NCI-H1694 treated with DMSO at 0.1 percent for 48 hours (cell line): ENCODE measurements at places on chromosomes 7 and 10.

GRCh38 chr7:75772081-75773077 lies at the start of gene CCL26:
TSS of gene CCL26 (minus strand) at chr7:75772211. CDS start at chr7:75772176, 35 bp downstream.
- peak; percentile 14 for DNase-seq

- no peak for DNase-seq
Observed at GRCh38 chr7:42495256-42495655, 258.2 kb upstream of the GLI3 start.

DNA sequence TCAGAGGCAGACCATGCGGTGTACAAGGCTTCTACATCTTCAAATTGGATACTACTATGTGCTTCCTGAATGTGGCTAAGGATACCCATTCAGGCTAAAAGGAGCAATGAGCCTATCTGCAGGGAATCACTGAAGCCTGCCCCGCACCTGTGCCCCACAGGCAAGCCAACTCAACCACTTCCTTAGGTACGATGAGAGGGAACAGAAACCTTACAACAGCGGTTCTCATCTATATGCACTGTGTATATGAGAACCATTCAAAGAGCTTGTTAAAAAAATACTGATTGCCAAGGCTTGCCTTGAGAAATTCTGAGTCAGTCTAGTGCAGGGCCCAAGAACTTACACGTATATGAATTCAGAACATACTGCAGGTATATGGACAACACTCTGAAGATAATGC lies 679.6 kb downstream of the PARD3 start:
- no peak for DNase-seq

DNA sequence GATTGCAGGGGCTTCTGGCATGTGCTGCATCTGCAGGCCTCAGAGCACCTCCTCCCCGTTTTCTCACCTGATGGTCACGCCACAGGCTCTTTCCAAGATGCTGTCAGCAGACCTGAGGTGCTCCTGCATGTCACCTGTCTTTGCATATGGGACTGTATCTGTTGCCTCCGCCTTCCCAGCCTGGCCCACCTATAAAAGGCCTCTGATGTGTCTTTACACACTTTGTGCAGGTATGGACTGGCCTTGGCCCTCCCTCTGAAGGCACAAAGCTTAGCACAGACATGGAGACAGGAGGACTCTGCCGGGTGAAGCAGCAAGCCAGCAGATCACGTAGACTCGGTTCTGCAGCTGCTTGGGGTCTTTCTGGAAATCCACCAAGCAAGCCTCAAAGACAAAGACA lies 220.9 kb upstream of the PPP2R2D start:
- no peak for DNase-seq

DNA sequence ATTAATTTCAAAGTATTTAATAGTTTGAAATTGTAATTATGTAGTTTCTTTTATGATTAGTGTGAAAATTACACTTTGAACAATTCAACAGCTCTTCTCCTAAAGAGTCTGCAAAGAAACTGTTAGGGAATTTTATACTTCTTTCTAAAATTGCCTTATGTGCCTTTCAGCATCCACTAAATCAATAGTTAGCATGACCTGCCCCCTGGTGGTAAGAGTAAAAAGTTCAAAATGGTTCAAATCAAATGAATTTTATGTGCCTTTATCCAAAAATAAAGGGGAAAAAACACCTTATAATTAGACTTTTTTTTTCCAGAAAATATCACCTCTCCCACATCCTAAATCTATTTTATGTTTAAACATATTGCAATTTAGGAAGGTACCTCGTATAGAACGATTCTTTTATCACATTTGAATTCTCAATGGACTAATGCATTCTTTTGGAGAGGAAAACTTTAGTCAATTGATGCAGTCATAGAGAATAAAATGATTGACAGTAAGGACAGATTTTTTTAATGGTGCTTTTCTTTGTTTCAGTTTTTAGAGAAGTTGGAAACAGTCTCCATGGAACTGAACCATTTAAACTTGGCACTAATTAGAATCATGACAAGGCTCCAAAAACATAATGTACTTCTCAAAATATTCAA lies 163.7 kb downstream of the SEMA3D start:
- peak; percentile 44 for DNase-seq

- DNase-seq = no peak
Observed at GRCh38 chr10:59713196-59713821, 3.7 kb upstream of the SLC16A9 start.

GRCh38 chr10:23780331-23780730 lies 341.5 kb downstream of the OTUD1 start:
- DNase-seq = no peak

GRCh38 chr10:72709041-72709440 lies 17.1 kb downstream of the MCU start:
- no peak for DNase-seq

- no peak for DNase-seq
Observed at GRCh38 chr7:20141002-20141345, 76.2 kb downstream of the MACC1 start.

GRCh38 chr7:155743177-155743576 lies 69.1 kb downstream of the SHH start:
- no peak for DNase-seq

GRCh38 chr7:148380596-148381419 lies 209.8 kb upstream of the C7orf33 start:
- no peak for DNase-seq

- DNase-seq = no peak
Observed at GRCh38 chr7:81484261-81484660, 285.6 kb downstream of the HGF start.

DNA sequence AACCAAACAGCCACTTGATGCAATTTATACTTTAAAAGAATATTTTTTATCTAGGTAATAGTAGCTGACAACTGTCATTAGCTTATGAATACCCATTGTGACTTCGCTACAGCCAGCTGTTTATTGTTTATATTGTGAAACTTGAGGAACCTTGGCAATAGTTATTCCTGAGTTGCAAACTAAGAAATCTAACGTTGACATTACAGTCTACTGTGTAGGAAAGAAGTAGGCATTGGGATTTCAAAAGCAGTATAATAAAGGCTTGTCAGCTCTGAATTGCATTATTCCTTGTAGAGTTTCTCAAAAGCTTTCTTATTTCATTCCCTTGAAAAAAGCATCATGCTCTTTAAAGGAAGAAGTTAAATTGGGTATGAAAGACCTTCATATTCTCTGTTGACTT lies 42.7 kb upstream of the OIT3 start:
- no peak for DNase-seq

DNA sequence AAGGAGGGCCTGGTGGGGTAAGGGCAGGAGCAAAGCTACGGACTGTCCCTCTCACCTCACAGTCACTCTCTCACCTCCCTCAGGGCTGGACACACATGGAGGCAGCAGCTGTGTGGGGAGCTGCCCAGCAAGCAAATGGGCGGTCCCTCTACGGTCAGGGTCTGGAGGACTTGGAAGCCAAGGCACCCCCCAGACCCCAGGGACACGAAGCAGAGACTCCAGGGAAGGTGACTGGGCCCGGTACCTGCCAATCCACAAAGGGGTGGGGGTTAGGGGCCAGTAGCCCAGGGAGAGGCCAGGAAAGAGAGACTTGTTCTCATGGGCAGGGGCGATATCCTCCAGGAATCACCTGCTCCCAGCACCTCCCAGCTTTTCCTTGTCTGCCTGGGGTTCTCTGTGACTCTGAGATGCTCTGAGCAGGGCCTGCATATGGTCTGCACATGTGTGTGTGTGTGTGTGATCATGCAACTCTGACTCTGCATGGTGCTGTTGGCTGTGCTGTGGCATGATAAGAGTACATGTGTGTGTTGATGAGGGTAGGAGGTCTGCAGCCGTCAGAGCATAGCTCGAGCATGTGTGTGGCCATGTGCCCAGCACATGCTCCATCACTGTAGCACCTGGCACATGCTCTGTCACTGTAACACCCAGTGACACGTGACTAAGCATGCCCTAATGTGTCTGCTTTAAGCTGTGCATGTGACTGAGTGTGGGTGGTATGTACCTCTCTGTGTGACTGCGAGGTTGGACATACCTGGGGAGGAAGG lies 4.6 kb upstream of the LDB3 start:
- DNase-seq = no peak

DNA sequence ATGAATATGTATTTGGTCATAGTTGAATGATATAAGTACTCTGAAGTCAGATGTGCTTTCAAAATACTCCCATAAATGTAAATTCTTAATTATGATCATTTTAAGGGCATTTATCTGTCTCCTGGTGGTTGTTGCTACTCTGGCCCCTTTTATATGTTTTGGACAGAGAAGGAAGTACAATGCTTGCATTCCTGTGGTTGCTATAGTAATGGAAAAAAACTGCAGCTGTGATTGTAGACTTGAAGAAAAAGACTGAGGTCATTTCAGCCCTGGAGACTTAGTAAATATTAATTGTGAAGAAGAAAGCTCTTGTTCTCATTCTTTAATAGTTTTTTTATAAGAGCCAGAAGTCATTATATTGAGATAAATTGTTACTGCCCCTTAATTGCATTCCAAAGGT lies 70.2 kb upstream of the FERD3L start:
- DNase-seq = no peak

GRCh38 chr10:133336577-133337369 lies at the start of gene CALY:
TSS of gene CALY (minus strand) at chr10:133336896. CDS start at chr10:133328989, 7,907 bp downstream.
- DNase-seq = no peak

DNA sequence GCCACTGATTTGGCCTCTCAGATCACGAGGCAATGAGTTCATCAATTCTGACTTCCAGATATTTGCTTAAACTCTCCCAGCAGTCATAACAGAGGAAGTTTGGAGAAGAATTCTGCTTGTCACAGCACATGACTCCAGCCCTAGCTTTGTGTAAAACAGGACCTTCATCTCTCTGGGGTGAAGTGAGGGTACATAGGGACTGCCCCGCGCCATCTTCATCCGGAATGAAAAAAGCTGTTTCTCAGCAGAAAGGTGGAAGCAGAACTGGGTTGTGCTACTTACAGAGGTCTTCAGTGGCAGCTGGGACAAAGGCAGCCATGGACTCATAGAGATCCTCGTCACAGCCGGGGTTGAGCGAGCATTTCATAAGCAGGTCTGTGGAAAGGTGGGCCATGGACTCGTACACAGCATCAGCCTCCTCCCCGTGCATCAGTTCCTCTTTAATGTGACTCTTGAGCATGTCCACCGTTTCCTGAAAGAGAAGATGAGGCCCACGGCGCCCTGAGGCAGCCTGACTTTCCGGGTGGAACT lies 58.4 kb upstream of the TM9SF3 start:
- no peak for DNase-seq

DNA sequence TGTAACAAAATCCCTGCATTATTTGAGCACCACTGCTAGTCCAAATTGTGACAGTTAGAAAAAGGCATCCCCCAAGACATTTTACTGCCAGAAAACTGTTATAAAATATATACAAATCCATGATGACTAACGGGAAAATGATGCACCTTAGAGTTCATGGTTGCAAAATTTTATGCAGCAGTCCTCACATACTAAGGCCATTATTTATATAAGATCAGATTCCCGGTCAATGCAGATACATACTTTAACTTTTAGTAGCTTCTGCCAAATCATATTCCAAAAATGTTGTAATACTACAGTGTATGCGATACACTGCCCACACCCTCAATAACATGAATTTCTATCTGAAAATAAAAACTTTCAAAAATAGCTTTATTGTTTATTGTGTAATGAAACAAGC lies 239.9 kb upstream of the ZNF32 start:
- DNase-seq = no peak

GRCh38 chr7:49781996-49782395 lies 8.6 kb downstream of the VWC2 start:
- no peak for DNase-seq

DNA sequence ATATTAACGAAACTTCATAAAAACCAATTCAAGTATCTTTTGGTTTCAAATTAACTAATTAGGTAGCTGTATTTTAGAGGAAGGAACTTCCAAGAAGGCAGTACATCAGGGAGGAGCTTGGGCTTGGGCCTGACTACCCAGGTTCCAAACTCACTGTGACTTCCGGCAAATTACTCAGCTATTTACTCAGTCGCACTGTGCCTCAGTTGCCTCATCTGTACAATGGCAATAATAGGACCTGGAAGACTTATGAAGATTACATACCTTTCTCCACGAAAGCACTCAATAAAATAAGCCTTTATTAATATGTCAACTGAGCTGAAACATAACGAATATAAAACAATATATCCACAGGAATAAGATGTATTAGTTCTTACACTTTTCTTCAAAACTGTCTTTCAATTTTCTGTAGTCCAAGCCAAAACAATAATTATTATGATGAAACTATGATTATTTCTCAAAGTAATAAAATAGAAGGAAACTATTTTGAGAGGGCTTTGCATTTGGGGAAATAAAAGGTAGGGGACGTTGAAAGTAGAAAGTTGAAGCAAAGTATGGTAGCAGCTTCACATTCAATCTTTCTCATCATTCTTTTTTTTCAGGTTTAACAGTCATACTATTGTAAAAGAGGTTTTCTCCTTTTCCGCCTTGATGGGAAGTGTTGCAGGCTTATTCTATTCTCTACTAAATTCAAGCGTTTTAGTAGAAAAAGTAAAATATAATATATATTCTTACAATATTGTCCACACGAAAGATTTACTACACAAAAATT lies 10.5 kb upstream of the EBLN1 start:
- DNase-seq = no peak

- no peak for DNase-seq
Observed at GRCh38 chr10:24884316-24884715, 68.1 kb downstream of the PRTFDC1 start.

GRCh38 chr7:152989889-152990380 lies 230.4 kb downstream of the ACTR3B start:
- DNase-seq = no peak
